ENCODE measurements at places on chromosomes 4 and X.

DNA sequence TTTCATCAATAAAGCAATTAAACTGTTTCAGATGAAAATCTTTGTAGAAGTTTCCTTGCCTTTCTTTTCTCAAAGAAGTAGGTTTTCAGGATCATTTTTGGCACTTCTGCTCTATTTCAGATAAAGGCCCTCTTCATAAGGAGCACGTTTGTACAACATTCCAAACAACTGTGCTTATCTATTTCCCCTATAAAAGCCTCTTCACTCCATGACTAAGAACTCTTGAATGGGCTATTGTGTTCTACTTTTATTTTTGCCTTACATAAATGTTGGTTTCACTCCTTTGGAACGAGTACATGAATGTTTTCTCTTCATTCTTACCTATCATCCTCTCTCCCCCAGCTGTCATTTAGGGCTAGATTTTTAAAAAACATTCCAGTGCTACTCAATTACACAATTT lies 288.0 kb upstream of the PPP1R2C start:
- no peak for DNase-seq

DNA sequence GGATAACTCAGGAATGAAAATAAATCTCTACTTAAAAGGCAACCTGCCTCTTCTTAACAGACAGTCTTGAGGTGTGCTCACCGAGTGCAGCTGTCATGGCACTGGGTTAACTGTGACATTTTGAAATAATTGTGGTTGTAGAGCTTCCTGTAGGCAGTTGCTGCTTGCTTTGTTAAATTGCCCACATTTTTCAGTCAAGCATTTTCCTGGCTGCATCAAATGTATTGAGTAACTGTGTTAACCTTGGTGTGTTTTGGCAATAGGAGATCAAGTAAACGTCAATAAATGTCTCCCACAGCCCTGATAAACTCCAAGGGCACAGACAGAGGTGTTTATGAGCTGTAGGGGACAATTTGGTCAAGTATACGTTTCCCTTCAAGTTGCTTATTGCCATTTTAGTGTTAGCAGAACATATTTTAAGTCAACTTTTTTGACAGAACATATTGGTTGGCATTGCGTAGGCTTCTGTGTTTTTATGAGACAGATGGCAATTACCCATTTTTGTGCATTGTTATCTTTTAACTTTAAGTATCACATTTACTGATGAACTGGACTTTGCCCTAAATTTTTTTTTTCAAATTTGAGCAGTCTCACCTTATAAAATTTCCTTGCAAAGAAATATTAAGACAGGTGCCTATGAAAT lies 527.4 kb downstream of the C4orf33 start:
- peak; percentile 8 for DNase-seq

GRCh38 chr4:165667969-165668368 lies 205.1 kb upstream of the TLL1 start:
- no peak for DNase-seq

- peak; percentile 33 for DNase-seq
These were observed 24.6 kb downstream of the NAP1L5 start for GRCh38 chr4:88672987-88673386.

- no peak for DNase-seq
These were observed 34.4 kb downstream of the BBS12 start for GRCh38 chr4:122766950-122767349.

DNA sequence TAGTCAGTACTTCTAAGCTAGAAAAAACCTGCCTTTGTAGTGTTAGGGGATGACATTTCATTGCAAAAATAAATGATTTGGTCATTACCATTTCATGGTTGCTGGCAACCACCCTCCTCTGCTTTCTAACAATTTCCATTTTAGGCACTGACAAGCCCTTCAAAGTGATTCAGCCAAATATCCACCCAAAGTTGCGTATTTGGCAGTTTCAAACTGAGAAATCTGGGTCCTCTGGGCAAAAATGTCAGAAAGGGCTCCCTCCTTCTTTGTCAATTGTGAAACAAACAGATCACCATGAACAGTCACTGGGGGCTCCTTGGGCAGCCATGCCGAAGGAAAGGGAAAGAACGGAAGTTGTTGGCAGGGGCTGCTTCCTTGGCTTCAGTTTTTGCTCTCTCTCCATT lies 33.0 kb downstream of the PLAC1 start:
- DNase-seq: no peak

DNA sequence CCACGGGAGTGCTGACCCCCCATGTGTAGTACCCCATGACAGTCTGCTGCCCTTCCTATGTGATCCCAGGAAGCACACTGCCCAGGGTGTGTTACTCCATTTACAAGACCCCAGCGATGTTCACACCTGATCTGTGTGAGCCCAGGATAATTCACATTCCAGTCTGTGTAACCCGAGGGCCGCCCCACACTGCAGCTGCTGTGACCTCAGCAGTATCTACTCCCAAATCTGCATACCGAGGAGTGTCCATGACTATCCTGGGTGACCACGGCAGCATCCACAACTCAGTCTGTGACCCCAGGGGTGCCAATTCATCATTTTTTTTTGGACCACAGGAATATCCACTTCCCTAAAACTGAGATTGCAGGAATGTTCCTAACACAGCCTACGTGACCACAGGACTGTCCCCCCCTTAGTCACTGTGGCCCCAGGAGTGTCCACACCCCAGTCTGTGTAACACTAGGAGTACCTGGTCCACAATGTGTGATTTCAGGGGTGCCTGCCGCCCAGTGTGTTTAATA lies 7.8 kb upstream of the GLOD5 start:
- DNase-seq: no peak

DNA sequence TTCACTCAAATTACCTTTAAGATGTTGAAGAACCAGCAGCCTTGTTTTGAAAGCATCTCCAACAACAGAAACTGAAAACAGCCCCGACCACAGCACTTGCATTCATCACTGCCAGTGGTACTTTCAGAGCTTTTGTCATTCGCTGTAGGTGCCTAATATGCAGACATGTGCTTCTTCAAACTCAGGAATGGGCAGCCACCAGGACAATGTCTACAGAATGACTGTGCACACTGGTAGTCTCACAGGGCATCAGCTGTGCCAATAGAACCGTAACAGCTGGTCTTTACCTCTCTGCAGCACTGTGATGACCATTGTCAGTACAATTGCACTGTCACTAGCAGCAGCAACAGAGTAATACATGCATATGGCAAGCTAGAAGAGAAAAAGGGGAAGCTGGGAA lies 1149.7 kb downstream of the STPG2 start:
- DNase-seq: no peak

DNA sequence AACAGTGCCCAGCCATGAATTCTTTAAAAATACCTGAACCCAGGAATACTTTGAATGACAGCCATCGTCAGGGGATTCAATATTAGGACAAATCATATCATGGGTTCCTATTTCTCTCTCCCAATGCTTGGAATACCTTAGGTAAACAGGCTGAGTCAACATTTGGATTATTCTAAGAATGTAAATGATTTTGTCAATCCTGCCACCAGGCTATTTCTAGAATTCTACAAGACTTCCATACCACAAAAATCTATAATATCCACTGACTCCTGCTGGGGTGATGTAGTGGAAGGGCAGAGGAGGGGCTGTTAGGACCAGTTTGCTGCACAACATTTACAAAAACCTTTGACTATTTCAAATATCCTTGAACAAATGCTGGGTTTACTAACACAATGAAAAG lies 65.2 kb downstream of the IGFBP7 start:
- no peak for DNase-seq

- no peak for DNase-seq
These were observed 1.5 kb upstream of the EIF1AX start for GRCh38 chrX:20143111-20143510.

- no peak for DNase-seq
These were observed 82.9 kb upstream of the PNPLA4 start for GRCh38 chrX:8010105-8010504.

DNA sequence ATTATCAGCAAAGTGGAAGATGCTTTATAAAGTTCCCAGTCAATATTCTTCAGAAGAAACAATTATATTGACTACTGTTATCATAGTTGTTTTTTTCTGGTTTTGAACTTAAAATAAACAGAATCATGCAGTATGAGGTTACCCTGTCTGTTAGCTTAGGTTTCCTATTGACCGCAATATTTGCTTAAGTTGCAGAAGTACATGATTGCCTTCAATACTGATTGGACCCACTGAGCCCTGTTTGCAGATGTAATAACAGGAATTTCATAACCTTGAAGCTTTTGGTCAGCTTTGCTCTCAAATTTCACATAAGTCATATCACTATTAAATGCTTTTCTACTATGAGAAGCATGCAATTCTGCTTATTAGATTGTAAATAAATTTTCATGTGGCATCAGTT lies 229.1 kb upstream of the FSTL5 start:
- DNase-seq: no peak

- DNase-seq: peak; percentile 67
These were observed 98.3 kb upstream of the MAOA start for GRCh38 chrX:43557792-43558191.

DNA sequence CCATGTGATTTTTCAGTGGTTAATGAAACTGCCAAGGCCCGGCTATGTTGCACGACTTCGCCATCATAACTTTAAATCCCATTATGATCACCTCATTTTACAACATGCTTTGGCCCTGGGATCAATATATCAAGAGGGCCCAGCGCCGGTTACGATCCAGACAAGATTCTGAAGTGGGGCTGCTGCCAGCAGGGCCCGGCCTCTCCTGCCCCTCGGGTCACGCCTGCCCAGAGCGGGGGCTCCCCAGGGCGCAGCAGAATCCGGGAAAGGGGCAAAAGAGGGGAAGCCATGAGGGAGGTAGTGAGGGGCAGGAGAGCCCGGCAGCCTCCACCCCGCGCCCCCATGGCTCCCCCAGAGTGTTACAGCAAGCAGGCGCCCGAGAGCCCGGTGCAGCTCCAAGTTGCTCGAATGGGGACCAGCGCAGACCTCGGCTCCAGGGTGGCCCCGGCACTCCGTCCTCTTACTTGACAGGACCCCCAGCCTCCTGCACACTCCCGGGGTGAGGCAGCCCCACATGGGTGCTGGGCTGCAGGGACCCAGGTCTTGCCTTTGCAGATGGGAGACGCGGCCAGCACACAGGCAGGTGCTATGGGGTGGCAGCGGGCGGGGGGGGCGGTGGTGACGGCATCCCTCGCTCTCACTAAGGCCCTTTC lies 129.8 kb upstream of the NKX1-1 start:
- no peak for DNase-seq

DNA sequence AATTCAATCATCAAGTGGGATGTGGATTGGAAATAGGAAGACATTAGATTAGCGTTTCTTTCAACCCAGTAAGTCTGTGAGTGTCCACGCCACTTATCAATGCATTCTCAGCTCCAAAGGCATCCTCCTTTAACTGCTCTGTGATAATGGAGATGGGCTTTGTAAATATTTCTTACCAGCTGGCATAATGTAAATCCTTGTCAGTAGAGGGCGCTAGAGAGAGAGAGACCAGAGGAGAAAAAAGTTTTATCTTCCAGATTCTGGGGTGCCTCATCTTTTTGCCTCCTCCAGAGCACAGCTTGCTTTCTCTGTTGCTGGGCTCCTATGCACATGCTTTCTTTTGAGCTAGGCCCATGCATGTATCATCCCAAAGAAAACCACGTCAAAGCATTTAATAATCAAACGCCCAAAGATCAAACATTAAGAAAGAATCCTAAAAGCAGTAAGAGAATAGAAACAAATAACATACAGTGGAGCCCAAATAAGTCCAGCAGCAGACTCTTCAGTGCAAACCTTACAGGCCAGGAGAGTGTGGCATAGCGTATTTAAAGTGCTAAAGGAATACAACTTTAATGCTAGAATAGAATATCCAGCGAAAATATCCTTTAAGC lies 9.6 kb upstream of the MTMR1 start:
- peak; percentile 71 for DNase-seq

- no peak for DNase-seq
These were observed 406.6 kb downstream of the PCDH10 start for GRCh38 chr4:133555671-133556070.

GRCh38 chr4:82373486-82373815 lies 340 bp downstream of the HNRNPD start:
- DNase-seq: no peak

DNA sequence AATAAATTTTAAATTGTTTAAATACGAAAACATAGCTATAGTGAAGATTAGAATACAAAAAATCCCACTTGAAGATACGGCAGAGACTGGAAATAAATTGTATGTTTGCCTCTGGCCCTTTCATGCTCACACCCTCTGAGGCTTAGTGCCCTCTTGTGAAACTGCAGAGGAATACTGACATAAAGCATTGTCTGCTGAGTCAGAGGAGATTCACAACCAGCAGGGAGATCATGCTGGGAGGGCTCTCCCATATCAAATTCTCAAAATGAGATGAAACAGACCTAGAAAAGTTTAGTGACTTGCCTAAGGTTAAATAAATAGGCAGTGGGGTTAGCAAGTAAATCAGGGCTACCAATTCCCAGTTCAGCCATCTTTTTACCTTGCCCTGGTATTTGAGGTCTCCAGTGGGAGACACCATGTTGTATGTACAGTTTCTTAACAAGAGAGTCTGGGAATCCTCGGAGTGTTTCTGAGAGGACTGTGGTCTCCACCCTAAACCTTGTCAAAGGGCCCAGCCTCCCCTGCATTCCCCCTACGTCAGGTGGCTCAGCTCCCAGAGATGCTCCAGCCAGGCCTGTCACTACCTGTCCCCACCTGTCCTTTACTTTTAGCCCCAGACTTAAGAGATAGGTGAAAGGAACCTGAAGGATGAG lies 581.4 kb upstream of the DIPK2B start:
- peak; percentile 71 for DNase-seq

DNA sequence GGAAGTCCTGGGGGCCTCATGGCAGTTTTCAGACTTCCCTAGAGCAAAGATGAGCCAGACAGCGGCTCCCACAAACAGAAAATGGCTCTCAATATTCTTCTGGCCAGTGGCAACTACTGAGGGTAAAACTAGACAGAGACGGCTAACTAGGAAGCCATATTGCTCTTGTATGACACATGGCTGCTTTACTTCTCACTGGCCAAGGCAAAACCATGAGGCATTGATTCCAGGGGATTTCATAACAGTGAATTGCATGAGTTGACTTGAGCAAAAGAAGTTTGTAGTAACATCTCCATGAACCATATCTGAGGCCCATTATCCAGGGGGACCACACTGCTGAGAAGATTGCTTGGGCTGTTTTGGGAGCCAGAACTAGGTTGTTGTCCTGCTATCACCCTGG lies 13.7 kb upstream of the TLR8 start:
- DNase-seq: no peak

DNA sequence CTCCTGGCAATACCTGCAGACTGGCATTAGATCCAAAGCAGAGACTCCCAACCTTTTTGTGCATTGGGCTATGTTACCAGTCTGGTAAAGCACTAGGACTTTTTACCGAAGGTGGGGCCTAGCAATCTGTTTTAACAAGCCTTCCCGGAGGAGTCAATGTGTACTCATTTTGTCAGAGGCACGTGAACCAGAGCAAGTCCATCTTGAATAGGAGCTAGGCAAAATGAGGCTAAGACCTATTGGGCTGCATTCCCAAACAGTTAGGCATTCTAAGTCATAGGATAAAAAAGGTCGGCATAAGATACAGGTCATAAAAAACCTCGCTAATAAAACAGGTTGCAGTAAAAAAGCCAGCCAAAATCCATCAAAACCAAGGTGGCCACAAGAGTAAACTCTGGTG lies 22.3 kb downstream of the ADGRA3 start:
- no peak for DNase-seq

- DNase-seq: no peak
These were observed 38.5 kb downstream of the LAMTOR3 start for GRCh38 chr4:99855678-99856077.

- no peak for DNase-seq
These were observed 331.1 kb downstream of the GPAT3 start for GRCh38 chr4:83866834-83867621.
